ENCODE measurements at places on chromosomes 2 and 18. TPM values are rescaled to one million over a fixed set of nuclear protein-coding genes. Genes with fewer than 3 reads are reported as not detected.

Gene GKN1
- not detected for total RNA-seq

DNA sequence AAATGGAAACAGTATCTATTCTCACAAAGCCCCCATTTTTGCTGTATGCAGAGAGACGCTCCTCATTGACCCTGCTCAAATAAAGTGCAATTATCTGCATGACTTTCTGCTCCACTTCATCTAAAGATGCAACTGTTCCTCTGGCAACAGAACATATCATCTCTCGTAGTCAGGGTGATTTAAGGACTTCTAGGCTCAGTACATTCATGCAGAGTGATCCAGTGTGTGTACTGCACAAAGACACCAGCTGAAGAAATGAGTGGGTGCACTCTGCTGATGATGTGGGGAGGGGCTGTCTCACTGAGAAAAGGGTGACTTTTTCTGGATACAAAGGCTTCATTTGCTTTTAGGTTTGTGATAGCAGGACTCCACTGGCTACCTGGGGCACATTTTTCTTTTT, 355.2 kb downstream of the GALNT13 start:
- no peaks in the 10 kb centered on the region for H3K36me3 ChIP-seq
- no peak for DNase-seq
- H3K27me3 ChIP-seq, result no peaks in the 10 kb centered on the region
- no peak overlapping the region for H3K4me3 ChIP-seq
- H3K27ac ChIP-seq, result no peak overlapping the region
- H3K4me1 ChIP-seq, result no peaks in the 10 kb centered on the region

DNA sequence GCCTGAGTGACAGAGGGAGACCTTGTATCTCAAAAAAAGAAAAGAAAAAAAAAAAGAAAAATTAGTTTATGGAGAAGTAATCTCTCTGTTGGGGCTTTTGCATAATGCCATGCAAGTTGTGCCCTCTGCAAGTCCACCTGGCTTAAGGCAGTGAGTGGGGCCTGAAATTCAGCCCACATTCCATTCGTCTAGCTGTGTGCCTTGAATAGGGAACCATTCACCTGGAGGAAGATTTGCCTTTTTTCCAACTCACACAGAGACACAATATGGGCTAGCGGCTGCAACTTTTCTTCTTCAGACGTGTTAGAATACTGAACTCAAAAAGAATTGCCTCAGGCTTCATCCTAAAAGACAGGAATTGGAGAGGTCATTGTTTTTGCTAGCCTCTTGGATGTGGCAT, 160.0 kb upstream of the STON1 start:
- peaks cover 17% of the 10 kb centered on the region for H3K36me3 ChIP-seq
- no peak for DNase-seq
- H3K4me1 ChIP-seq, result no peaks in the 10 kb centered on the region
- H3K27ac ChIP-seq, result no peak overlapping the region
- H3K4me3 ChIP-seq, result no peak overlapping the region

Gene ATG16L1
- total RNA-seq, result 54.9 TPM

GRCh38 chr2:54503192-54503591, 47.1 kb downstream of the SPTBN1 start:
- H3K36me3 ChIP-seq, result no peaks in the 10 kb centered on the region
- H3K27me3 ChIP-seq, result no peaks in the 10 kb centered on the region
- no peak overlapping the region for H3K4me3 ChIP-seq
- H3K27ac ChIP-seq, result no peak overlapping the region
- H3K4me1 ChIP-seq, result peaks cover 51% of the 10 kb centered on the region
- no peak for DNase-seq

GRCh38 chr2:140657657-140658056, 1473.2 kb downstream of the LRP1B start:
- no peak overlapping the region for H3K27ac ChIP-seq
- no peaks in the 10 kb centered on the region for H3K4me1 ChIP-seq
- H3K4me3 ChIP-seq, result no peak overlapping the region
- H3K27me3 ChIP-seq, result no peaks in the 10 kb centered on the region

Gene MOGAT1
- total RNA-seq, result not detected

GRCh38 chr2:32711219-32711618, 83.4 kb downstream of the TTC27 start:
- no peak overlapping the region for H3K27ac ChIP-seq
- H3K4me1 ChIP-seq, result peaks cover 20% of the 10 kb centered on the region
- no peaks in the 10 kb centered on the region for H3K27me3 ChIP-seq

All from suprapubic skin (tissue), 4 donors.